Common myeloid progenitor, CD34-positive (primary cell): ENCODE measurements at places on chromosomes 4 and X.
A peak's percentile ranks its signal among the peaks of the same experiment; 100 is the strongest.

- no peak for DNase-seq
Measured at GRCh38 chrX:153476666-153477363, 6.4 kb upstream of the HAUS7 start.

DNA sequence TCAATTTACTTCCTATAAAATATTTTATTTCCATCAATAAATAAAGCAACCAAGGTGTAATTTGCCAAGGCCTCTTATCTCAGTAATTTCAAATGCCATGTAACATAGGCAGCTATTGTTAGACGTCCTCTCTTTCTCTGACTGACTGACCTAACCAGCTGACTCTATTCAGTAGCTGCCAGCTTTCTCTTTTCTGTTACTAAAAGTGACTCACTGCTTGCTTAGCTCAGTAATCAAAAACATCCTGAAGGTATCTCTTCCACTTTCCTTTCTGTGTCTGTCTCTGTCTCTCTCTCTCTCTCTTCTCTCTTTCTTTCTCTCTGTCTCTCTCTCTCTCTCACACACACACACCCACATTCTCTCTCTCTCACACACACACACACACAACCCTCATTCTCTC is 134.2 kb downstream of the SPOCK3 start:
- no peak for DNase-seq

- no peak for DNase-seq
Measured at GRCh38 chr4:24703298-24703697, 92.1 kb upstream of the SOD3 start.

GRCh38 chr4:116880625-116881024 is 204.8 kb downstream of the TRAM1L1 start:
- peak; percentile 69 for DNase-seq

GRCh38 chr4:83124111-83124780 is 9.7 kb upstream of the PLAC8 start:
- peak; percentile 95 for DNase-seq

- no peak for DNase-seq
Measured at GRCh38 chr4:167595898-167596297, 361.6 kb upstream of the SPOCK3 start.

DNA sequence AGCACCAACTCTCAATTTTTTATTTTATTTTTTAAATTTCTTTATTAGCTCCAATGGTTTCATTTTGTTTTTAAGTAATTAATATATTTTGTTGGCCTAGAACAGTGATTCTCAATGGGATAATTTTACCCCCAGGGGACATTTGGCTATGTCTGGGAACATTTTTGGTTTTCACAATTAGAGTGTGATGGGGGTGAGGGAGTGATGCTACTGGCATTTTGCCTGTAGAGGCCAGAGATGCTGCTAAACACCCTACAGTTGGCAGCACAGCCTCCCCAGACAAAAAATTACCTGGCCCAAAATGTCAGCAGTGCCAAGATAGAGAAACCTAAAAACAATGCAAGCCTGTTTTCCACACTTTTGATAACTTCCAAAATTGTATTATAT is 64.6 kb downstream of the HHIP start:
- DNase-seq = no peak

DNA sequence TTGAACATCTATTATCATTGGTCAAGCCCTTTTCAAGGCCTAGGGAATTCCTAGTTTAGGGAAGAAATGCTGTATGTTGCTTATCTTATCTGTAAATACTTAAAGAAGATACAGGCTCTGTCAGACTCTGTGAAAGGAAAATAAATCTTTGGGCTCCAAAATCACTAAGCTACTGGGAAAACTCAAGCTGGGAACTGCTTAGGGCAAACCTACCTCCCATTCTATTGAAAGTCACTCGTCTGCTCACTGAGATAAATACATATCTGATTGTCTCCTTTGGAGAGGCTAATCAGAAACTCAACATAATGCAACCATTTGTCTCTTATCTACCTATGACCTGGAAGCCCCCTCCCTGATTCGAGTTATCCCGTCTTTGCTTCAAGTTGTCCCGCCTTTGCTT is 108.6 kb upstream of the NDST4 start:
- DNase-seq = no peak

- DNase-seq = no peak
Measured at GRCh38 chr4:149158817-149159216, 656.8 kb downstream of the IQCM start.

DNA sequence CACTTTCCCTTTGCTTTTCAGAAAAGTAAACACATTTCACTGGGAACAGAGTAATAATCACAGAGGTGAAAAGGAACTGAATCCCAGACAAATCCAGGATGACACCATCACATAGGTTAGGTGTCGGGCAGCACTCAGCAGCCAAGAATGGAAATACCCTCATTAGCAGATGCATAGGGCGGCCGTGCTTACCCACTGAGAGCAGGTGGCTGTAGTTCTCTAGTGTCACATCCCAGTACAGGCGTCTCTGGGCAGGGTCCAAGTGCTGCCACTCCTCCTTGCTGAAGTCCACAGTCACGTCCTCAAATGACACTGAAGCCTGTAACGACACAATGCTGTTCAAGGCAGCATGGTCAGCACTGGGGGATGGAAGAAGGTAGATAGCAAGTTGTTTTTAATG is 26.9 kb downstream of the ZNF41 start:
- no peak for DNase-seq

GRCh38 chrX:129433461-129433860 is 89.8 kb downstream of the SMARCA1 start:
- DNase-seq = no peak

GRCh38 chr4:33134366-33134765 is 2414.2 kb downstream of the PCDH7 start:
- no peak for DNase-seq

GRCh38 chr4:93334003-93334402 is 494.6 kb upstream of the ATOH1 start:
- DNase-seq = no peak

DNA sequence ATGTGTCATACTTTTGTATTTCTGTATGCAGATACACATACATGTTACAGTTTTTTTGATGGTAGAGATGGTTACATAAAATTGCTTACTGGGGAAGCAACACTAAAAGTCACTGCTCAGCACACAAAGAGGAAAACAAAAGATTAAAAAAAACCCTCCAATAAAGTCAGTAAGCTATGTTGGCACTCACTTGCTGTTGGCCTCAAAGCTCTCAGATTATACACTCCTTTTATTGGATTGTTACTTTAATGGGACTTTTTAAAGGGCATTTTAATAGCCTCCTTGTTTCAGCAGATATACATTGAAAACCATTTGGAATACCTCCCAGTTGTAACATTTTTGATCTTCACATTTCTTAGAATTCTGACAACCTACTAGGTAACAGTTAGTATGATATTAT is 222.0 kb upstream of the HHIP start:
- DNase-seq = no peak

GRCh38 chr4:175906384-175906783 is 94.3 kb upstream of the GPM6A start:
- DNase-seq = no peak

DNA sequence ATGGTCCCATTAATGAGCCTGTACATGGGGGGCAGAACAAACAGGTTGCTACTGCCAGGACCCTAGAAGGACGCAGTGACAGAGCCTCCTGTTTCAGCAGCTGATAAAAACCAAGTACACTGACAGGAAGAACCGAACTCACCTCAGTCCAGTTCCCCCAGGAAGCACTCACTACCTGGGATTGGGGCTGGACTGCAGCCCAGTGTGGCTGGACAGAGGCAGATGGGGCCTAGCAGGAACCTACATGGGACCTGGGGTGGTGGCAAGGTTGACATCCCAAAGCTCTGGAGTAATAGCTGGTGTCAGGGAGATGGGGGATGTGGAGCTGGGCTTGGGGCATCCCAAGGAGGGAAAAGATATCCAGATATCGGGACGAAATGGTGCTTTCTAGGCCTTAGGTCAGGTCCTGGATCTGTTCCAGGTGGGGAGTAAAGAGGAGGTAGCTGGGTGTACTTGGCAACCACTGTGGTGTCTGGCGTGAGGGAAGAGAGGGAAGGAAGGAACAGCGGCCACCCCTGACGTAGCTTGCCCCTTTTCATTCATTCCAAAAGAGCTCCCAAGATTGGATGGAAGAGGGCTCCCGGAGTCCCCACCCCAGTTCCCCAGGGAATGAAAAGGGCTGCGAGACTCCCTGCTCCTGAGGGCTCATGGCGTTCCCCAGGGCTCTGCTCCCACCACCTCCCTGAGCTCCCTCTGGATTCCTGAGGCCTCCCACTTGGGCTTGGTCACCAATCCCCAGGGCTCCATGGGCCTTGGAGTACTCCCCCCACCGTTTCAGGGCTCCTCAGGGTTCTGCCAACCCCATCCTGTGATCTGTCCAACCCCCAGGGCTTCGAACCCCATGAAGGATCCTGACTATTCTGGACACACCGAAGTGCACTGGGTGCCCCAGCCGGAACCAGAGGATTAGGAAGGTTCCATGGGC is 4.5 kb downstream of the EMD start:
- no peak for DNase-seq

GRCh38 chrX:98067611-98068010 is 1183.9 kb downstream of the RPA4 start:
- DNase-seq = no peak

DNA sequence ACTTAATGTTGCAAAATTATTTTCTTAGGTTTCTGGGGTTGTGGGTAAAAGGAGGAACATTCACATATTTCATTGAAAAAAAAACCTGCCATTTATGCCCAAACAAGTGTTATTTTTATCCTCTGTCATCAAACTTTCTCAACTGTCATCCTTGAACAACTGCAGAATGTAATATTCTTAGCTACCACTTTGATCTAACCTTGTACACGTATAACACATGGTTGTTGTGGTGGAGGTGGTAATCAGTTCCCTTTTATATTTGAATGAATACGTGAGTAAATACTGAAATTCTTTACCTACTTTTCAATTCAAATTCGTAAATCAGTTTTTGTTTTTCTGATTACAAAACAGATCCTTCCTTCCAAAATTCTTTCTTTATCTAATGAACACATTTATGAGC is 3.8 kb upstream of the AMMECR1 start:
- DNase-seq = peak; percentile 40

DNA sequence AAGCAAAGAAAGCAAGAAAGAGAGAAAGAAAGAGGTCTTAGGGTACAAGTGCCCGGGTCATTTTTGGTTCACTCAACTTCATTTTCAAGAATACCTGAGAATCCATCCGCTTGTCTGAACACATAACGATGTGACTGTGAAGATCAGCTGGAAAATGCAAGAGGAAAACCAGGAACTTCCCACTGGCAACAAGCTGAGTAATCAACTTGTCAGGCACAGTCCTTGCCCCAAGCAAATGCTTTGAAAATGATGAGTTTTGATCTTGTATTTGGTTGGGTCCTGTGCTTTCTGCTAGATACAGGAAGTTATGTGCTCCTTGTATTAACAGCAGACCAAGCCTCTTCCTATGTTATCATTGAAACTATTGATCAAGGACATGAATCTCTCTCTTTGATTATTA is 239.1 kb downstream of the ASMT start:
- no peak for DNase-seq

DNA sequence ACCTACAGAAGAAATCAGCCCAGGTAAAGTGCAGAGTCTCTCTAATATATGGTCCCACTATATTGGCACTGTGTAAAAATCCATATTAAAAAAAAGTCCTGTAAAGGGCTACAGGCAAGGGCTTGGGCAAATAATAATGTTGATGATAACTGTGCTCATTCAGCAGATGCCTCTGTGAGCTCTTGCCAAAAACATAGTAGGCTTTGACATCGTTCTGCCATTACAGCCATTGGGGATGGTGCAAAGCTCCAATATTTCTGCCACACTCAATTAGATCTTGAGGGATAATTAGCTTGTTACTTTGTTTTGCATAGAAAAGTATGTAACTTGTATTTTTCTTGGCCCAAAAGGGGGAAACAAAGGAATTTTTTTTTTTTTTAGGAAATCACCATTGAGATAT is 645.5 kb upstream of the FAM241A start:
- no peak for DNase-seq

DNA sequence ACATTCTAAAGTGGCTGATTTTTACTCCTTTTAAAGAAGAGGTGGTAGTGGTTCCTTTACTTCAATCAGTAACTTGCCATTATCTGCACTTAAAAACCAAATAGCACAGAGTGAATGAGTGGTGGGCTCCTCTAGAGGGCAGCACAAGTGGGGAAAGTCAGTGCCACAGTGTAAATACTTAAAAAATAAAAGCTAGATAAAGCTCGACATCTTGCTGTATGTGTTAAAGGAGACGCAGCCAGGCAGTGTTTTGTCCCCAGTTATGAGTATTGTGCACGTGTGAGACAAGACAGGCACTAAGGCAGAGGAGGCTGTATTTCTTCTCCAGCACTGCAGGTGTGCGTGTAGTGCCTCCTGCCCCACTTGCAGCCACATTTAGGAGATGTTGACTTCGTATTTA is 24.6 kb downstream of the NAP1L5 start:
- DNase-seq = peak; percentile 78

GRCh38 chr4:179607003-179607402 is 2164.8 kb upstream of the AGA start:
- no peak for DNase-seq

GRCh38 chr4:185128272-185129119 is 14.6 kb upstream of the SLC25A4 start:
- DNase-seq = peak; percentile 47

GRCh38 chrX:104253567-104254441 is 929 bp downstream of the ESX1 start:
- DNase-seq = peak; percentile 54

DNA sequence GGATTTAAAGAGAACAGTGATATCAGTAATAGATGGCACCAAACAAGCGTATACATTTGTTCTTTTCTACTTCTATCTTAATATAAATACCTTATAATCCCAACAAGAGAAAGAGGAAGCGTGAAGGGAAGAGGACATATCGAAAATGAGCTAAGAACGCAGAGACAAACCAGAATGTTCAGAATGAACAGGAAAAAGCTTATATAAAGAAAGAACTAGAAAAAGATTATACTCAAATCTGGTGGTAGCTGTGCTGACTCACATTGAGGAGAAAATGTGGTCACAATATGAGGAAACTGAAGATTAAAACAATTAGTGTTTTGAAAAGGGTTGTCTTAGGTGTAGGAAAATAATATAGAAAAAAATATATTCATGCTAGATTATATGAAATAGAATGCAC is 2.0 kb upstream of the GPR34 start:
- peak; percentile 67 for DNase-seq

DNA sequence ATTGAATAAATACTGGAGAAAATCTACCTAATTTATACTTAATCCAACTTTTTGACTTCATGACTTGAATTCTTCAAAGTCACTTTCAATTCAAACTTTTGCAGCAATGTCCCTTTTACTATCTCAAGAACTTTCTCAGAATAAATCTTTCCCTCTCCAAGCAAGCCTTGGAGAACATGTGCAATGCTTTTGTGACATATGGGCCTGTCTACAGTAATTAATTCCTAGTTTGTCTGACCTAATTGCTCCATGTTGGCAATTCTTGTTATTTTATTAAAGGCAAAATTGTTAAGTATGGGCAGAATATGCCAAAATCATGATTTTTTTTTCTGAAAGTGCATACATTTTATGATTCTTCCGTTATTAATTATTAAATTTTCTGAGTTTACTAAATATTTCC is 1115.3 kb downstream of the PDHA2 start:
- DNase-seq = no peak

- DNase-seq = no peak
Measured at GRCh38 chrX:139156356-139156755, 374.2 kb upstream of the F9 start.

GRCh38 chr4:98386-98785 is 25.9 kb upstream of the ZNF718 start:
- DNase-seq = no peak
